ENCODE measurements at places on chromosomes 12 and 14. TPM values are rescaled to one million over a fixed set of nuclear protein-coding genes. Genes with fewer than 3 reads are reported as not detected.

DNA sequence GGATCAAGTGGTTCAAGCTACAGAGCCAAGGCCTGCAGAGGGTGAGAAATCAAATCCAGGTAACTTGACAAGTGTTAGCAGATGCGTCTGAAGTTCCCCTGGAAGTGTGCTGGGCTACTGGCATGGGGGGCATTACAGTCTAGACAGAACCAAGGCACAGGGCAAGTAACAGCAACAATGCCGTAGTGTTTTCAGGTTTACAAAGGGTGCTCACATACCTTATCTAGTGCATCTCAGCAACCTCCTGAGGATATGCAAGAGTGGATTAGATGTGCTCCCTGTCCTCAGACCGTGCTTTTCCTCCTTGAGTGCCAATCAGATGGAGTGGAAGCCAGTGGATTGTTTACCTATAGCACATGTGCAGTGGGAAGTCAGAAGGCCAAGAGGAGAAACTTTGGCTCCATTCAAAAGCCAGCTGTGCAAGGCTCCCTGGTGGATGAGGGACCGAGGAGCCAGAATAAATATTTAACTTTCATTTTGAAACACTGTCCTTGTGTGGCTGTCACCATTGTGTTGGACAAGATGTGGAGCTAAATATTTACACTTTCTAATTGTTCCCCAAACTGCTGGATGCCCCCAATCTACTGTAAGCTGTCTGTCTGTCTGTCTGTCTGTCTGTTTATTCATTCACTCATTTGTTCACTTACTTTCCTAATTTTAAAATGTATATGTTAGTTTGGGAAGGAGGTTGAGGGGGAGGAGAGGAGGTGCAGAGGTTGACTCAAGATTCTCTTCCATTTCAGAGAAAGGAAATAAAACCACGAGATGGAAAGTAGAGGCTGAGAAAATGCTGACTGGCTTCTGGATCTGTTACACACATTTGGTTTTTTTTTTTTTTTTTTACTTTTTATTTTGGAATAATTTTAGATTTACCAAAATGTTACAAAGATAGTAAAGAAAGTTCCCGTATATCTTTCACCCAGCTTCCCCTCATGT is 184.0 kb upstream of the PARP11 start:
- no peak for DNase-seq

DNA sequence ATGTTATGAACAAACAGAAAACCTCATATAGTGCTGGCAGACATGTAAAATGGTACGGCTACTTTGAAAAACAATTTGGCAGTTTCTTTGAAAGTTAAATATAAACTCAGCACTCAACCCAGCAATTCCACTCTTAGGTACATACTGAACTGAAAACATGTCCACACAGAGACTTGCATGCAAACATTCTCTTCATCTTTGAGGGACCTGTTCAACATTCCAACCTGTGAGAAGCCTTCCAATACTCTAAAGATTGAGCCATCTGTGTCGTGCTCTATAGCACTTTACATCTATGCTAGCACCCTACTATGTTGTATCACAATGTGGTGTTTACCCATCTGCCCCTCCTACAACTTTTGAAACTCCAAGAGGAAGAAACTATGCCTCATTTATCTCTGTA is 79.3 kb downstream of the DNAI7 start:
- DNase-seq = no peak

GRCh38 chr14:101836135-101836534 is 74.6 kb downstream of the PPP2R5C start:
- no peak for DNase-seq

DNA sequence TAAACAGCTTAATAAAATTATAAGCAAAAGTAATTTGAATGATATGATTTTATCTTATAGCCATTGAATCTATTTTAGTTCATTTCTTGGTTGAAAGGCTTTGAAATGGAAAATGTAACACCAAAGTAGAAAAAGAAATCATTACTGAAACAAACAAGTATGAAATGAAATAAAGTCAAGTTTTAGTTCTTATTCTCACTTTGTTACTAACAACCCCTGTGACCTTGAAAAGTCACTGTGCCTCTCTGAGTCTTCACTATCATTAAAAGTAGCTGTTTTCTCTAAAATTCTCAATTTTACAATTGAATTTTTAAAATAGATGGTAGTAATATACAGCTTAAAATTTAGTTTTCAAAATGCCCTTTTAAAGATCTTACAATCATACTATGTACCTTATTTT is 32.4 kb upstream of the SLC17A8 start:
- no peak for DNase-seq

GRCh38 chr14:76872796-76873432 is 46.7 kb downstream of the LRRC74A start:
- DNase-seq = peak; percentile 76

GRCh38 chr12:120183211-120183631 is 11.3 kb downstream of the GCN1 start:
- DNase-seq = no peak

The HHIPL1 gene
- 0.32 TPM for total RNA-seq

The EIF2S3B gene
- 1.1 TPM for total RNA-seq

Data from psoas muscle (tissue), 8 donors.